ENCODE measurements at places on chromosomes 1 and 21.

- DNase-seq: no peak
Measured at GRCh38 chr1:215583185-215583749, 16.2 kb downstream of the KCTD3 start.

DNA sequence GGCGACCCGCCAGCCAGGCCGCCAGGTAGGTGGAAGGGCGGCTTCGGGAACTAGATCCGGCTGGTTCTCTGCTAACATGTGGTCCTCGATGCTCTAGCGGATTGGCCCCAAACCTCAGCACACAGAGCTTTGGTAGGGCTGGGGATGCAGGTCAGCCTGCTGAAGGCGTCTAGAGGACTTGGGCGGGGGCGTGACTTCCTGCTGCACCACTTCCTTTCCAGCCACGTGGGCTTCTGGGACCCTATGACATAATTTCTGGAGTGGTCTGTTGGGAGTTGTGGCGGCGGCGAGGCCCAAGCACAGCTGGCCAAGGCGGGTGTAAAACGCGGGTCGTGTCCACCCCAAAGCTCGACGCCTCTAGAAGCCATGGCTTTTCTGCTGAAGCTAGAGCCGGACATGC lies 124.5 kb downstream of the ATF6 start:
- DNase-seq: no peak

DNA sequence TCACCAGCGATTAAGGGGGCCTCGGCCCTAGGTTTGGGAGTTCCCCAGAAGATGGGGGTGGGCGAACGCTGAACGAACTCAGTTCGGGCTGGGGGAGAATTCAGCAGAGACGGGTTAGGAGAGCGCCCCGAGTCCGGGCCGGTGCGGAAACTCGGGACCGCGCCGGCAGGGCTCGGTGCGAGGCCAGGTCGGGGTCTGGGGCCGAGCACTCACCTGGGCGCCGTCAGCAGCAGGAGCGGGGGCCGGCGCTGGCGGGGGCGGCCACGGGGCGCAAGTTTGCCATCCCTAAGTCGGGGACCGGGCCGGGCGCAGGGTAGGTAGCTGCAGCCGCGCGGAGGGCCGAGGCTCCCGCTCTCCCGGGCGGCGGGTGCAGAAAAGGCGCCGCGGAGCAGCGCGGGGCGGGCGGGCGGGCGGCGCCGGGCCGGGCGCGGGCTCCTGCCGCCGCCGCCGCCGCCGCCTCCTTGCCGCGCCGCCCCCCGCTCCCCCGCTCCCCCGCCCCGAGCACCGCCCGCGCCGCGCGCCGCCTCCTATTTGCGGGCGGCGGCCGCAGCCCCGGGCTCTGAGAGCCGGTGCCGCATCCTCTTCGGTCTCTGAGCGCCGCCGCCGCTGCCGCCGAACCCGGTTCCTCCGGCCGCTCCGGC lies 349 bp downstream of the ADGRB2 start:
- DNase-seq: no peak

DNA sequence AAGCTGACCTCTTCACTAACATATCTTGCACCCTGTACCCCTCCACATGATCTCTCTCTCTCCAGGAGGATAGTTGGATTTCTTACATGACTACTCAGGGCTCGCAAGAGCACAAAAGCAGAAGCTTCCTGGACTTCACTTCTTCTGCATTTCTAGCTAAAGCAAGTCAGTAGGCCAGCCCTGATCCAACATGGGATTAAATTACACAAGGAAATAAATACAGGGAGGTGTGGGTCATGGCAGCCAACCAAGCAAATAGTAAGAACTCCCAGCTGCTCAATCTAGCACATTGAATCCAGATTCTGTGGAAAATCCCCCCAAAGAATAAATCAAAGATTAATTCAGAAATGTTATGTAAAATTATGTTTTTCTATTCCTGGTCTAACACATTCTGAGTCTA lies 33.3 kb downstream of the KLHDC7A start:
- DNase-seq: no peak

GRCh38 chr1:183148599-183148998 lies 37.5 kb upstream of the LAMC2 start:
- DNase-seq: no peak

- DNase-seq: no peak
Measured at GRCh38 chr1:93800856-93801255, 78.2 kb downstream of the DNTTIP2 start.

- DNase-seq: no peak
Measured at GRCh38 chr1:50705041-50705440, 255.0 kb downstream of the FAF1 start.

GRCh38 chr1:190258003-190258402 lies 219.7 kb downstream of the BRINP3 start:
- DNase-seq: no peak

DNA sequence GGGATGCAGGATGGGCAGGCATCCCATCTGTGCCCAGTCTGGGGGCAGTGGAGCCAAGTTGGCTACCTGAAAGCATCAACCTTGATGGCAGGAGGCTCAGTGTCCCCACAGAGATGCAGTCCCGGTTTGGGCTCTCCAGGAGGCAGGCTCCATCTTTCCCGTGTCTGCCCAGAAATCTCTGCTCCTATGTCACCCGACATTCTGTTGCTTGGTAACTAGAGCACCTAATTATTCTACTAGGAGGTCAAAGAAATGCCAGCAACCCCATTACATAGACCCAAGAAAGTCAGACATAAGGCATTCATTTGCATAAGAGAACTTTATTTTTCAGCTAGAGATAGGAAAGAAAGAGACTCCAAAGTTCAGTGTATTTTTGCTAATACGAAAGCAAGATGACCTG lies 100.3 kb upstream of the BACE2 start:
- DNase-seq: no peak

GRCh38 chr1:60942896-60943638 lies 139.3 kb upstream of the NFIA start:
- no peak for DNase-seq

- DNase-seq: no peak
Measured at GRCh38 chr1:24909388-24909898, 20.6 kb downstream of the RUNX3 start.

DNA sequence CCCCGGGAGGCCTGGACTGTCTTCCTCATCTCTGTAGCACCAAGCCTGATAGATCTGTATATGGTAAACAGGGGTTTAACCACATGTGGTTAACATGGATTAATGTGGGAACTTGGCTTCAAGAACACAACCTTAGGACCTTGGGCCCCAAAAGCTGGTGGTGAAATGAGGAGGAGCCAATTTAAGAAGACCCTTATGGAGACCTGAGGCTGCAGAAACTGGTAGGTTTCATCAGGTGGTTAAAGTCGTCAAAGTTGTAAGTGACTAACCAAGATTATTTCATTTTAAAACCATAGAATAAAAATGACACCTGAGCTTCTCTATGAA lies 14.0 kb downstream of the THEMIS2 start:
- DNase-seq: no peak

DNA sequence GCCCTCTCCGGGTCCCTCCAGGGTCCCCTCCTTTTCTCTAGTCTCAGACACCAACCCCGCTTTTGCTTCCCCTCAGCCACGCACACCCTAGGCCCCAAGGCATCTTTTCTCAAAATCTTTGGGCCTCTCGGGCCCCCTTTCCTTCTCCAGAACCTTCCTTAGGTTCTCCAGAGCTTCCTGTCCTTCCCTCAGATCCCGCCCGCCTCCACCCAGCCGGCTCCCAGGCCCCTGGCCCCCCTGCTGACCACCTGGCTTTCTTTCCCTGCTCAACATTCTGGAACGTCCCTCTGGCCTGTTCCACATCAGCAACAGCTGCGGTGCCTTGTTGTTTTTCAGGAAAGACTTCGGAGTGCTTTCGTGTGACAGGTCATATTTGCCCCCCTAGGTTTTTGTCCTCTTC lies 1.2 kb downstream of the ZDHHC18 start:
- DNase-seq: no peak

DNA sequence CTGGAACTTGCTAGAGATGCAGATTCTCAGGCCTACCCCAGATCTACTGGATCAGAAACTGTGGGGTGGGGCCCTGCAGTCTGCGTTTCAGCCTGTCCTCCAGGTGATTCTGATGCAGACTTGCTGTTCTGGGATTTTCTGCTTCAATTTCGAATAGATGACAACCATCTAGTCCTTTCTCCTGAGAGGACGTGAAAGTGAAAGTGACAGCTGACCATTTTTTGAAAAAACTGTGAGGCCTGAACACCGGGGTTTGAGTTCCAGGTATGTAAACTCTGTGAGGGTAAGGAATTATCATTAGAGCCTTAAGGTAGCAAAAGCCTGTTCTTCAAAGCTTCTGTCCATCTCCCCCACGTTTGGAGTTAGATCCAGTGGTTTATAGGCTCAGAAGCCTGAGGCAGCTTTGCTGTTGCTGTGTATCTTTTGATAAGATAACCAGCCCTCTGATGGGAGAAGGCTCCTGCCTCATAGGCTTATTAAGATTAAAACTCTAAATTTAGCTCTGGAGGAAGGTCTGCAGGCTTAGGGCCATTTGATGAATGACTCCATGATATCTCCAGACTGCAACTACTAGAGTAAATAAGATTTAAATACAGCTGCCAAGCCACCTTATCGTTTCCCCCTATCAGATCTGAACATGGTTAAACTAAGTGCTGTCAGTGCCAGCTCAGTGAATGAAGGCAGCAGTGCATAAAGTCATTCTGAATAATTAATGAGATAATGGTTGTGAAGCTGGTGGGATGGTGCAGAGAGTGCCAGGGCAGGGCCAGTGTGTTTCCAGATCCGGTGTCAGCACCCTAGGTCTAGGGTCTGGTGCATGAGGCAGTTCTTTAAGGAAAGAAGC lies 335.2 kb downstream of the HHAT start:
- DNase-seq: no peak

GRCh38 chr1:35641233-35641866 lies at the start of gene PSMB2:
Gene PSMB2, minus strand, starts transcription at chr1:35641526. Its CDS starts 94 bp downstream, at chr1:35641432.
- peak; percentile 98 for DNase-seq

DNA sequence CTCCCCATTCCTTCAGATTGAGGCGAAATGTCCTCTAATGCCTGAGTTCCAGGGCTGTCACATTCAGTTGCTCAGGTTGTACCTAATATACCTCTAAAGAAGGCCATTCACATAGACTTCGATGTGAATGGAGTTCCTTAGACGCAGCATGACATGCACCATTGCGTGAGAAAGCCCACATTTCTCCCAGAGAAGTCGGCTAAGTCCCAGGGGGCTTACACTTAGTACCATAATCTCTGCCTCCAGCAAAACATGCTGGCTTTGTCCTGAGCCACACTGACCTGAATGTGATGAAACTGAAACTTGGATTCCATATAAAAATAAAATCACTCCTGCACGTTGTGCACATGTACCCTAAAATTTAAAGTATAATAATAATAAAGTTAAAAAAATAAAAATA lies 23.2 kb upstream of the SLC2A1 start:
- DNase-seq: no peak

DNA sequence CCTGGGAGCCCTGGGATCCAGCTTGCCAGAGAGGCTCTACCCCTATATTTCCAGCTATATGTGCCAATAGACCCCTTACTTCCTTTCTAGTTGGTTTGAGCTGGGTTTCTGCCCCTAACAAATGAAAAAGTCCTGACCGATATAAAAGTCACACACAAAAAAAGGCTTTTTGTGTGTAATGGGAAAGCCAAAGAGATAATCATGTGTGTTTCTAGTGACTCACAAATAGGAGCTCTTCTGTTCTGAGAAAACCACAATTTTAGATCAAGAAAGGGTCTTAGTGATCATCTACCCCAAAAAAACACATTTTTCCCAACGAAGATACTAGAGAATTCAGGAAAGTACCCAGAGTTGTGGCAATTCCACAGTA lies 23.0 kb upstream of the PLEKHA6 start:
- DNase-seq: no peak

GRCh38 chr1:34213956-34214355 lies 37.2 kb downstream of the C1orf94 start:
- no peak for DNase-seq

DNA sequence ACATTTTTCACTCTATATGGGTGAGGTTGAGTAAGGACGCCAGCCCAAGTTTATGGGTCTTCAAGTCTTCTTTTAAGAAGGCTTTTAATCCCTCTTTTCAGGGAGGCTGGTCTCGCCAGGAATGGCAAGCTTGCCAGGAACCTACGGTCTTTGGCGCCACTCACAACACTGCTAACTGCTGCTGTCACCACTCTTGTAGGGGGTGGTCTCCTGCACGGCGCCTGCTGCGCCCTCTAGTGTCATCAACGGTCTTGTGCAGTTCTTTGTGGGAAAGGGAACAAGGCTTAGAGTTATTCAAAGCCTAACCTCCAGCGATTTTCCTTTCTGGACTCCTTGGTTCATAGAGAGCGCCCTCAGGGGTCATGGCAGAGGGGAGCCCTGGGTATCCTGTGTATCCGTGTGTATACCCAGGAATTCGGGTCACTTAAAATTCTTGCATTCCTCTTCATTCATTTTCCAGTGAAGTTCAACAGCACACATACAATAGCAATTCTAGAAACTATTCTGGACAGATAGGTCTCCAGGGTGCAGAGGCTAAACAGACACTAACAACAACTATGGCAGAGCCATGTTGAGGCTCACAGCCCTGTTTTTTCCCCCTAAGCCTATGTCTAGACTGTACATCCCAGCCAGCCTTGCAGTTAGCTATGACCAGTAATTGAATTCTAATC lies 392.8 kb upstream of the CAMK1G start:
- no peak for DNase-seq

DNA sequence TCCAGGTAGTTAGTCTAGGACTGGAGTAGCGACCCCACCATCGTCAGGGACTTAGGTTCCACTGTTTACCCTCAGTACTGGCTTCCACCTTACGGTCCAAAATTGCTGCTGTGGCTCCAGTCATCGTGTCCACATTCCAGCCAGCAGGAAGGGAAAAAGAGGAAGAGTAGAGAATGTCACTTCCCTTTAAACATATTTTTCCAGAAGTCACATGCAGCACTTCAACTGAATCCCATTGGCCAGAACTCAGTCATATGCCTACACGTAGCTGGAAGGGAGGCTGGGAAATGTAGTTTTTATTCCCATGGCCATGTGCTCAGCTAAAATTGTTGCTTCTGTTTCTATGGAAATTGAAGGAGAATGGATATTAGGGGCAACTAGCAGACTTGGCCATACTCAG lies 84.1 kb upstream of the SELENON start:
- DNase-seq: no peak

GRCh38 chr21:21813289-21813688 lies 815.1 kb downstream of the NCAM2 start:
- DNase-seq: no peak

DNA sequence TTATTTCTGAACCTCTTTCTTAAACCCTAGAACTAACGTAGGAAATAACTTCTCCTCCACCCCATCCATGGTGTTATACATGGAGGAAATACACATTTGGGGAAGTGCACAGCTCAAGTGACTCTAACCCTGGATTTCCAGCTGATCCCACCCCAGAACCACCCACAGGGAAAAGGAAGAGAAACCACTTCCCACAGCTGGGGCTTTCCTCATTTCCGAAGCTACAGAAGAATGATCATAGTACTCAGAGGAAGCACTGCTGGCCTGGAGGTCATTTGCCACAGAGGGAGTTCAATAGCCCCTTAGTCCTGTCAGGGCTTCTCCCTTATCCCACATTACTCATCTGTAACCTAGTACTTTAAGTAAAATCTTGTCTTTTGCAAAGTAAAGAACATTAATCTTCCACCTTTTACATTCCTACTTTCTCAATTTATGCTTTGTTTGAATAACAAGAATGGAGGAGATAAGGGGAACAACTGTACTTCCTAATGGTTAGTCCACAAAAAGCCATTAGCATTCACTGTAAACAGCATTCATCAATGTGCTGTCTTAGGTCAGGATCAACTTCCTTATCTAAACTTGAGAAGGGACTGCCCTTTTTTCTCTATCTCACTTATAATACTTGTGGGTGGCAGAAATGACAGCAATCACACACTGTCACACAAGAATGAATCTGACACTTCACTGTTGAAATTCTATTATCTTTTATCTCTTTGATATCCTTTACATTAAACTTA lies 63.0 kb upstream of the RGS1 start:
- no peak for DNase-seq

GRCh38 chr1:201568265-201568664 lies 29.3 kb downstream of the NAV1 start:
- DNase-seq: no peak

- DNase-seq: peak; percentile 22
Measured at GRCh38 chr1:52142220-52143183, 613 bp downstream of the ZFYVE9 start.
